A172 (cell line): ENCODE measurements at places on chromosomes 6 and 20. TPM values are rescaled to one million over a fixed set of nuclear protein-coding genes. Genes with fewer than 3 reads are reported as not detected.
A peak's percentile ranks its signal among the peaks of the same experiment; 100 is the strongest.

Gene SOBP
- total RNA-seq: not detected in 2 replicates

Gene LMBRD1
- total RNA-seq: 21.9 and 26.9 TPM in 2 replicates

Gene GABRR1
- total RNA-seq: 0.02 TPM in 1 of 2 replicates, not detected in the other

DNA sequence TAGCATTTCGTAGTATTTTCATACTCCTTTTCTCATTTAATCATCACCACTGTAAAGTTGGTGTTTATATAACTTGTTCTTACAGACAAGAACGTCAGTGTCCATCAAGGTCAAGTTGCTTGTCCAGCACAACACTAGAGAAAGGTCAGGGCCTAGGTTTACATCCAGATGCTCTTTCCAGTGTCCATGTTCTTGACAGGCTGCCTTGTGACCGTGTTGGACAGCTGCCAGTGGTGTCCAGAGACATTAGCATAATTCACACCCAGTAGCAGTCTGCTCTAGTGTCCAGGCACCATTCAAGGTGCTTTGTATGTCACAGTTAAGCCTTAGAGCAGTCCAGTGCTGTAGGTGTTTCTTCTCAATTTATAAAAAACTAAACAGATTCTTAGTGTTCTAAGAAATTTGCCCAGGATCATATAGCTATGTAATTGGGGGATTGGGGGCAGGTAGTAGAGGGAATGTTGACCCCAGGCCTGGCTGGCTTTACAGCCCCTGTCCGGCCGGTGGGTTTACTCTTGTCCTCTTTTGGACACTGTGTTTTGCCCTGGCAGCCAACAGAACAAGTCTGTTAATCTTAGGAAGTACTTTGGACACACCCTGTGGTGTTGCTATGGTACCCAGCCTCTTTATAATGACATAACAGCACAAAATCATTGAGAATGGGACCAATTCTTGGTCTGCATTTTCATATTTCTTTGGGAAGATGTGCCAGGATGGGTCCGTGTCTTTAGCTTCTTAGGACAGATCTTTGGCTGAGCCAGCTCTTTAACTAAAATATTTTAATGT lies 8.0 kb downstream of the STK35 start:
- peak; percentile 24 for DNase-seq

- DNase-seq: no peak
Observed at GRCh38 chr6:138690975-138691594, 82.5 kb upstream of the CCDC28A start.

- peak; percentile 58 for DNase-seq
Observed at GRCh38 chr6:150325066-150325772, 43.6 kb upstream of the IYD start.

DNA sequence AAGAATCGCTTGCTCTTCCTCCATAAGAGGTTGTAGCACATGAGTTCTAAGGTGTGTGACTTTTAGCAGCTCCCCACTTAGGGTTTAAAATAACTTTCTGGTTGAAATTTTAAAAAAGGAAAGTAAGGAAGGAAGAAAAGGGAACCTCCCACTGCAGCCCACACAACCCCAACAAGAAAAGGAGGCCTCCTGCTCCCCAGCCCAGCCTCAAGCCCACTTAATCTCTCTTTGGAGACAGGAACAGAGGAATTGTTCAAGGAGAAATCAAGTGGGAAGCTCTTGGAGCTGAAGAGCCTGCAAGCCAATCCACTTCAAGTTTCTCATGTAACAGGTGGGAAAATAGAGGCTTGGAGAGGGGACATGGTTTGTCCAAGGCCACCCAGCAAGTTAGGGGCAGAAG lies 39.1 kb upstream of the PREX1 start:
- no peak for DNase-seq

GRCh38 chr20:11140359-11140758 lies 466.6 kb upstream of the JAG1 start:
- DNase-seq: peak; percentile 89

DNA sequence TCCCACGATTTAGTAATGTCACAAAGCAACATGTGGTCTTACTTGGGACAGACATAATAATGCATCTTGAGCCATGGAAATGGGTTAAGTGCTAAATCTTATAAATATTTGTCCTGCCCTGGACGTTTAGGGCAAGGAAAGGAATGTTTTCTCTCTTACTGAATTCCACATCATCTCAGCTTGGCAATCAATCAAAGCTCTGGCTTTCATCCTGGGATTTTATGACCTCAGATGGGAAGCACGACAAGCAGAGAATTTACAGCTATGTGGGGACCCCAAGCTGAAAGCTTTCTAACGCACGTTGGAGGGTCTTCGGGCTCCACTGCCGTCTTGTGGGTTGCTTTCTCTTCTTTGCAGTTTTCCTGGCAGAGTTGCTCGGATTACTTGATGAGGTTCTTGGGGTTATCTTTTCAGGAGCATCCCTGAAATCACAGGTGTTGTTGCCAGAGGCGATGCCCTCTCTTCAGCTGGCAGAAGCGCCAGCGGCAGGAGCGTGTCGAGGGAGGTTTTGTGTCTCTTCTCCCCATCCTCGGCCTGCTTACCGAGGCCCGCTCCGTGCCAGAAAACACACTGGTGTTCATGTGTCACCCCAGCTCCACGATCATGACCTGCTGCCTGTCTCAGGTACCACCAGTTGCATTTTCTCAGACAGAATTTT lies 73.4 kb upstream of the FRMD1 start:
- no peak for DNase-seq

- peak; percentile 91 for DNase-seq
Observed at GRCh38 chr6:29965873-29966601, 23.7 kb downstream of the HLA-A start.
